K562 (cell line): ENCODE measurements at places on chromosomes 3 and 15. TPM values are rescaled to one million over a fixed set of nuclear protein-coding genes. Genes with fewer than 3 reads are reported as not detected.

CLEC3B gene
- total RNA-seq, result not detected in 2 replicates

LXN gene
- total RNA-seq, result 0.13 and 0.34 TPM in 2 replicates

DNA sequence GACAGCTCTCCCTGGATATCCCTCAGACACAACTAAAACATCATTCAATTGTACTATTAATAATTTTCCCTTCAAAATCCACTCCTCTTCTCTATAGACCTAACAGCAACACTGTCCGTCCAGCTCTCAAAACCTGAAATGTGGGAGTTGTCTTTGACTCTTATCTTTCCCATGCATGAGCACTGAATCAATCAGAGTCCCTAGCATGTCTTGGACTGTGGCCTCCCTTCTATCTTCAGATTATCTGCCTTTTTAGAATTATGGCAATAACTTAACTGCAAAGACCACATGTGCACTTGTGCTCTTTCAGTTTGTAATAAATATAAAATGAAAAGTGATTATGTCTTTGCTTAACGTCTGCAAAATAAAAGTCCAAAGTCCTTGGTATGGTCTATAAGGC is 107.0 kb downstream of the UBE3A start:
- H3K27ac ChIP-seq, result no peak overlapping the region
- no peaks in the 10 kb centered on the region for H3K27me3 ChIP-seq
- no peaks in the 10 kb centered on the region for H3K4me1 ChIP-seq

DNA sequence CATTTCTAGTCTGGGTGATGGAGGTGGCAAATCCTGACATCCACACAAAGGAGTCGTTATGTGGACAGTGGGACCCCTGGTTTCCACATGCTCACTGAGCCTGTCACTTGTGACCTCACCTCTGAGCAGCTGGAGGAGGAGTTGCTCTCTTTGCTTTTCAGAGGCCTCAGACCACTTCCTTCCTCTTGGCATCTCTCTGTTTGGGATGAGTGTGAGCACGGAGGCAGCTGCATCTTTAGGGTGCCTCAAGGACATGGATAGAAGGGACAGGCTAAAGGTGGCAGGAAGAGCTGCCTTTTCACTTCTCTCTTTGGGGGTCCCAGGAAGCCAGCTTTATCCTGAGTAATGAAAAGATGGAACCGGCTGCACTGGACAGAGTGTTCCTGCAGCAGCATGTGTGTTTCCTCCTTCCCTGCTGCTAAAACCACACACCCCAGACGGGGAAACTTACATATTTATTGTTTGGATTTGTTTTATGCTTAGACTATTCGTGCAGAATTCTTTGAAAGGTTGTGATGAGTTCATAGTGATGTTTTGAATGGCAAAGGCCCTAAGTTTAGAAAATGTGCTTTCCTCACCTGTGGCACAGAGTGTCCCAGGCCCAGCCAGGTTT is 31.8 kb downstream of the GPR171 start:
- H3K36me3 ChIP-seq, result no peaks in the 10 kb centered on the region
- no peaks in the 10 kb centered on the region for H3K4me1 ChIP-seq
- H3K27ac ChIP-seq, result no peak overlapping the region
- H3K27me3 ChIP-seq, result peaks cover 4% of the 10 kb centered on the region; the same call in 1 of the 2 replicates
